ENCODE measurements at places on chromosomes 3 and 15.

GRCh38 chr3:132659000-132659364 is 627 bp downstream of the ACAD11 start:
- DNase-seq, result no peak

GRCh38 chr3:170524073-170524472 is 61.8 kb downstream of the SLC7A14 start:
- DNase-seq, result peak; percentile 52

DNA sequence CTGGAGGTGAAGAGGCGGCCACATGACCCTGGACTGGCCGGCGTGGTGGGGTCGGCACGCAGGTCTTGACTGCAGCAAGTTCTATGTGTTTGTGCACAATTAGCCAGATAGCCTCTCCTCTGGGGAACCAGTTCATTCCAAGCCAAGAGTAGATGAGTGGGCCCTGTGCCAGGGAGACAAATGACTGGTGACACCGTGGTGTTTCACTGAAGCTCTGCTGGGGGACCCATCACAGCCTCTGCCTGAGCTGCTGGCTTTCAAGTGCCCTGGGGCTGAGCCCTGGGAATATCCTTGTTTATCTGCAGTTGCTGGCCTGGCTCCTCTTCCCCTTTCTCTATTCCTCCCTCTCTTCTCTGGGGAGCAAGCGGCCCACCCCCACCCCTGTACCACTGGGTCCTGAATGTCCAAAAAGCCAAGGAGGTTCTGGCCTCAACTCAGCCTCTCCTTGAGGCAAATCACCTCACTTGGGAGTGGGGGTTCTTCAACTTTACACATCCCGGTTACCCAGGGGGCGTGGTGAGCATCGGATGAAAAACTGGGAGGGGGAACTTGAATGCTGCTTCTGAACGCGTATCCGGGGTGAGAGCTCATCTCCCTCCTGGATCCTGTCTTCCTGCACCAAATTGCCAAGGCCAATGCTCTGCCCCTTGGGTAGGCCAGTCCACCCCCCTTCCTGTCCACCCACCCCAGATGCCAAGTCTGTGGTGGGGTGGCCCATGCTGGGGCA is 199.6 kb upstream of the LYSMD4 start:
- DNase-seq, result no peak

DNA sequence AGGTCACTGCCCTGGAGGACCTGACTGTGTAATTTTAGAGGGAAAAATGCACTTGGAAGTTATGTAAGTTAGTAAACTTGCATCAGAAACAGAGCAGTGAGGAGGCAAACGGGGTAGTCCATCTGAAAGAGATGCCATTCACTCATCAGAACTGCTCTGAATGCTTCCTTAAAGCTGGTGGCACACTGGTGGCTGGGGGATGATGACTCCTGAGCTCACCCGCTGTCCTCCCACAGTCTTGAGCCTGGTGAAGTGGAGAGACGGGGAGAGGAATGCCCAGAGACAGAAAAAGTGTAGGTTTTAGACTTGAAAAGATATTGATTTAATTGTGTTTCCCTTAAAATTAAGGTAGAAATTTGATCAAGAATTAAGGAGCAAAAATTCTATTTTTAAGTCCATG is 46.5 kb upstream of the LARS2 start:
- DNase-seq, result no peak

DNA sequence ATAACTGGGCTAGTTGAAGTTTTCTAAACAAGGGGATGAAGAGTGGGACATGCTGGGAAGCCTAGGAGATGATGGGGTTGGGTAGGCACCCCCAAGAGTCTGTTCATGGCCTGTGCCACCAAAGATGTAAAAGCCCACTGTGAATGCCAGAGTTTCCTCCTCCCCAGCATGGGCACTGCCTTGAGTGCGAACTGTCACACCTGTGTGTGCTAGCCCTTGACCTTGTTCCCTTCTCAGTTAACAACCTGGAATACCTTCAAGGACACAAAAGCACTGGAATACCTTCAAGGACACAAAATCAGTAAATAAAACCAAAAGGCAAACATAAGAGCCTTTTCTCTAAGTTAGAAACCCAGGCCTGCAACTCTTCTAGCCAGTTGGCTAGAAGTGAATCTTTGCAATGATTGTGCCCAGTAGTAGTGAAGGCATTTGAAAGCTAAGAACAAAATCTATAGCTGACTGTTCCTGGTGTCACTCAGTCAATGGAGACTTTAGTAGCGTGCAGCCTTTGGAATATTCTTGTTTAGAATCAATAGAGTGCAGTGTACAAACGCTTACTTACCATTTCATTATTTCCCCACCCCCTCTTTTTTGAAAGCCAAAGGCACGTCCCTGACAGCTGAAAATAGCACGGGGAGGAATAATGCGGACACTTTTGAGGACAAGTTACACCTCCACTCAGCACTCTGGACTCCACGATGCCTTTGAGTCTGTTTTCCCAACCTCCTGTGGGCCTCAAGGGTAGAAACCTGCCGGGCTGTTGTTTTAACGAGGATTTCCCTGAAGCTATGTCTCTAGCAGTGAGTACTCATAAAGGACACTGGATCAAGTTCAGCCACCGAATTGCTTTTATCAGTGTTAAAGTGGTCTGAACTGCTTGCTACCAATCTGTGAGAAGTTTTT is 24.2 kb downstream of the PSMD6 start:
- DNase-seq, result no peak

DNA sequence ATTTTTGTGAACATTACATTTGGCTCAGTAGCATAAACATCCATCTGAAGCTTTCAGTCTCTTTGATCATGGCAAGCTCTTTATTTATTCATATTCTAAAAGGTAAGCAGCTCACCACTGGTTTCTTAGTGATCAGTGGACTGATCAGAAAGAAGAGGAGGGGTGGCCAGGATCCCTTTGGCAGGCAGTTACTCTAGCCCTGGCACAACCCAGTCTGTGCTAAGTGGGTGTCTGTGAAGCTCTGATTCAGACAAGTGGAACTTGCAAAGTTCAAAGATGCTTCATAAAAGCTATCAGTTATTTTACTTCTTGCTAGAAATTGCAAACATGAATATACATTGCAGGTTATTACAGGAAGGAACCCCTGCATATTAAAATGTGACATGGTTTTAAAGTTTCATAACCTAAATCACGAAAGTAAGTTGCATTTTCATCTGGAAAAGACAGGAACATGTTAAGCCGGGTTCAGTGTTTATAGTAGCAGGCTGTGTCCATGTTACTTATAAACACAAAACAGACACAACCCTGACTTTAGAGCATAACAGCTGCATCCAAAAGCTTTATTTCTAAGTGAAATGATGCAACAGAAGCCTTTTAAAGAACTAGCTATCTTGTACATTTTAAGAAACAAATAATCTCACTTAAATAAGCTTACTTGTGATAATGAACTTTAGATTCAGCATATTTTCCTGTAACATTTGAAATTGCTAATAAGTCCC is 785.3 kb downstream of the MCTP2 start:
- DNase-seq, result no peak

Data from fibroblast of skin of right quadriceps (primary cell).